ENCODE measurements at places on chromosomes 6 and 20. TPM values are rescaled to one million over a fixed set of nuclear protein-coding genes. Genes with fewer than 3 reads are reported as not detected.

Gene NKX2-2
- total RNA-seq = not detected

DNA sequence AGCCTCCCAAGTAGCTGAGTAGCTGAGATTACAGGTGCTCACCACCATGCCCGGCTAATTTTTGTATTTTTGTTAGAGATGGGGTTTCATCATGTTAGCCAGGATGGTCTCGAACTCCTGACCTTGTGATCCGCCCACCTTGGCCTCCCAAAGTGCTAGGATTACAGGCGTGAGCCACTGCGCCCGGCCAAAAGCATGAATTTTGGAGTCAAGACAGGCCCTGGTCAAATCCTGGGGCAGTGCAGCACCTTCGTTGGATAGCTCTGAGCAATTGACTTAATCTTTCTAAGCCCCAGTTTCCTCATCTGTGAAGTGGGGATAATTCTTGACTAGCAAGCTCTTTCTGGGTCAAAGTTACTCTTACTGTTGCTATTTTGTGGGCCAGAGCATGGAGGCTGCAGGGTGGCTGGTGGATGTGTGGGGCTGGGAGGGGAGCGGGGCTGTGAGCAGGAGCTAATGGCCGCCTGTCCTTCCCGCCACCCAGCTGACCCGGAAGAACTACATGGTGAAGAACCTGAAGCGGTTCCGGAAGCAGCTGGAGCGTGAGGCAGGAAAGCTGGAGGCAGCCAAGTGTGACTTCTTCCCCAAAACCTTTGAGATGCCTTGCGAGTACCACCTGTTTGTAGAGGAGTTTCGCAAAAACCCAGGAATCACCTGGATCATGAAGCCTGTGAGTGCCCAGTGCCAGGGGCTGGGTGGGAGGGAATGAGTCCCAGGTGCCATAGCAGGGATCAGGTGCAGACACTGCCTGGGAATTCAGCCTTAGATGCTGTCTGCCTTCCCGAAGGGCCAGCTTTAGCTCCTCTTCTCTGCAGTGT, 39.0 kb downstream of the TTLL9 start:
- no peak for DNase-seq

DNA sequence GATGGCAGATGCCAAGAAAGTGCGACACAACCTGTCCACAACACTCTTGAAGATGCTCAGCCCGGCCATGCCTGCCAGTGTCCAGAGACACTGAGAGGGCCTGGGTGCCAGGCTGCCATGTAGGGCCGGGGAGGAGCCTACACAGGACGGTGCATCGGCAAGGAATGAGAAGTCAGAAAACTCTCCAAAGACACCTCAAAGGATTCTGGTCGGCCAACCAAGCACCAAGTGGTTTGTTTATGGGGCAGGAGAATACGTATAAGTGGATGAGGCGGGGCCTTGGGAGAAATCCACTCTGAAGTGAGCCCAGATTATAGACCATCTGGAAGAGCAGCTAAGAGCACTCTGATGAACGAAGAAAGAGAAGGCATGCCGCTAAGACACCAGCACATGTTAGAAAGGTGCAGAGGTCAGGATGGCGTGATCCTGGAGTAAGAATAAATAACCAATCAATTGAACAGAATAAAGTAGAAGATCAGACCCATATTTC, 120.7 kb upstream of the FOXQ1 start:
- DNase-seq = no peak

DNA sequence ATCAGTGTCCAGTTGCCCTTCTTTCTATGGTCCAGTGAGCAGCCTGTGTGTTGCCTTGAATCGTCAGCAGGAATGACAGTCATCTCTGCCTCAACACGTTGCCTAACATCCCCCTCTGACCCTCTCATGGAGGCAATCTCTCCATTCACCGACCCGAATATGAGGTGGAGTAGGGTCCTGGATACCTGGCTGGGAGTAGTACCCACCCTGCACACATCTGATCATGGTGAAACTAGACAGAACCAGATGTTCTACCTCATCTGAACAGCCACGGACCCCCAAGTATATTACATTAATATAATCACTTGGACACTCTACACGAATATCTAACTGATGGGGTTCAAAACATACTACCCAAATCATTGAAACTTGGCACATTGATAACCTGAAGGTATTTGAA, 77.0 kb upstream of the COL21A1 start:
- DNase-seq = no peak

Gene ERGIC3
- total RNA-seq = 256 TPM

GRCh38 chr6:129901910-129902309, 40.8 kb upstream of the TMEM244 start:
- DNase-seq = no peak

DNA sequence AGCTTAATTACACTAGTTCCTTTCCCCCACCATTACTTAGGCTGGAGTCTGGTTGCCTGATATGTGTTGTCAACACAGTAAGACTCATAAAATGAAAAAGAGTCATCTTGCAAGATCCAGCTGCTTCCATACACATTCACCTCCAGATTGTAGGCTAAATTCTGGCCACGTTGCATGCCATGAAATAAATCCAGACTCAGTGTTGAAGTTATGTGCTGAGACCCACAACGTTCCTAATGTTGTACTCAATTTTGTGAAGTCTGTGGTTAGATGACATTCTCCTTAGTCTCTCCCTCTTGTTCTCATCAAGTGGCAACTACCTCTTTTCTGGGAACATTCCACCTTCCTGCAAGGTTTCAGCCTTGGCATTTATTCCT, 212.3 kb downstream of the LMBRD1 start:
- no peak for DNase-seq

DNA sequence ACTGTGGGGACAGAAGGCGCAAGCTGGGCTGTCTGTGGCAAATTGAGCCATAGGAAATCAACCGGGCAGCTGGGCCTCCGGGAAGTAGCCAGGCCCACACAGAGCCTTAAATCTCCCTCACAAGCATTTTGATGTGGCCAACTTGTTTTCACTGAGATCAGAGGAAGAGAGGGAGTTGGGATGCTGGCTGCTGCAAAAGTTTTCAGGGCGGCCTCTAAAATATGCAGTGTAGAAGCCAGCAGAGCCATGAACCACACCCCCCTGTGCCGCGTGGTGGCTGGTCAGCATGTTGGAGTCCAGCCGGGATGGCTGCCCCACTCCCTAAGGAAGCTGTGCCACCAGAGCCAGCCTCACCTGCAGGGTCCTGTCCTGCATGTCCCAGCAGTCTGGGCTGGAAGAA, 167.4 kb downstream of the CDC5L start:
- DNase-seq = no peak

GRCh38 chr20:21701171-21701876, 4.1 kb upstream of the PAX1 start:
- no peak for DNase-seq

DNA sequence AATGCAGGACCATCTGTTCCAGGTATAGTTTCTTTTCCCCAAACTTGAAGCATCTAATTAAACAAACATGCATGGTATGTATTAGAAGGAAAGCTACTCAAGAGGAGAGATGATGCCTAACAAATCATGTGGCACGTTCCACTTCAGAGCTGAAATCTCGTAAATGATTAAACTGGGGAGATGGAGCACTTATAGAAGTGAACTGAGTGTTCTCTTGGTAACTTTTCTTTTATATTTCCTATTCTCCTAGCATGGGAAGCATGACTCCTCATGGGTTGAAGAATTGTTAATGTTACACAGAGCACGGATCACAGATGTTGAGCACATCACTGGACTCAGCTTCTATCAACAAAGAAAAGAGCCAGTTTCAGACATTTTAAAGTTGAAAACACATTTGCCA, 61.1 kb downstream of the CCN2 start:
- no peak for DNase-seq

- no peak for DNase-seq
Measured at GRCh38 chr6:72286911-72287311, 335.0 kb upstream of the KCNQ5 start.

DNA sequence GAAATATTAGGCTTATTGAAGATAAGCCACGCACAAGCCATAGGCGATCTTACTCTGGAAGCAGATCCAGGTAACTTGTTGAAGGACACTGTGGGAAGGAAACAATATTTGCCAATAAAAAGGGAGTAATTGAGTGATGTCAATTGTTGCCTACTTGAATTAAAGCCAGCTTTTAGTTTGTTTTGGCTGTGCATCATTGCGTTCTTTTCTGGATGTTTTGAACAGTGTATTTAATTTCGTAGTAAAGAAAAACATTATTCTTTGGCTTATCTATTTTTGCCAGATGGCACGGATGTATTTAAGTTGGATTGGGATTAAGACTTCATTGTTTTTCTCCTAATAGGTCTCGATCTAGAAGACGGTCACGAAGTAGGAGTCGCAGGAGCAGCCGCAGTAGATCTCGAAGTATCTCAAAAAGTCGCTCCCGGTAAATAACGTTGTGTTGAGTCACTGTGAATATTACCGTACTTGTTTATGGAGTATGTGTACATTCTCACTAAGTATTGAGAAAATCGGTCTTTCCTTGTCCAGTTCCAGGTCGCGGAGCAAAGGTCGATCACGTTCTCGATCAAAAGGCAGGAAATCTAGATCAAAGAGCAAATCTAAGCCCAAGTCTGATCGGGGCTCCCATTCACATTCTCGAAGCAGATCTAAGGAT, 2.6 kb downstream of the SRSF6 start:
- no peak for DNase-seq

Gene NOX3
- total RNA-seq = not detected

DNA sequence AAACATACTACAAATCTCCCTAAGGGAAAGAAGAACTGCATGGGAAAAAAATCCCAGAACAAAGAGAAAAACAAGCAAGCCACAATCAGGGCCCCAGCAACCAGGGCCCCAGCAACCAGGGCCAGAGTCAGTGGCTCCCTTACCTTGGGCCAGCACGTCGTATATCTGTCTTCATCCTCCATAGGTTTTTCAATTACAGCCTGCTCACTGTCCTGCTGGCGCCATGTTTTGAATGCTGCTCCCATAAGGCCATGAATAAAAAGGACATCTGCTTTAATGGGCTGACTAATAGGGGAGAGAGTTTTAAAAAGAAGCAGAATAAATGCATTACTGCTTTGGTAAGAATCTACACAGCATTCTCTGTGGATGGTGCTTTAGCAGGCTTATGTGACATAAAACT, 49.2 kb downstream of the SERAC1 start:
- DNase-seq = no peak

Gene UBD
- total RNA-seq = not detected

Gene DCBLD1
- 3.9 TPM for total RNA-seq

Gene NAPB
- total RNA-seq = 13.6 TPM

Gene C4A
- 147 TPM for total RNA-seq

DNA sequence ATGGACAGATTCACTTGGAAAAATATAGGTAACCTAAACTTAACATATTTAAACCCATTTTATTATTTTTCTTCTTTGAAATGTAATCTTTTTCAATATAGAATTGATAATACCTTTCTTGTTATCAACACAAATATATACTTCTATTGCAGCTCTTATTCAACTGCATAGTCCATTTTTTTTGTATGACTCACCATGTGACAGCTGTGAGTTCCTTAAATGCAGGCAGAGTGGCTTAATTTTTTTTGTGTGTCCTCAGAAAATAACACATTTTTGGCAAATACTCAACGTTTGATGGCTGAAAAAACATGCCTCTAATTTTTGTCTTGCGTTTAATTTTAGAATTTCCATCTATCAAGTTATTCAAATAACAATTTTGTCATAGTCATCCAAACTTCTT, 454.8 kb downstream of the PHF3 start:
- no peak for DNase-seq

DNA sequence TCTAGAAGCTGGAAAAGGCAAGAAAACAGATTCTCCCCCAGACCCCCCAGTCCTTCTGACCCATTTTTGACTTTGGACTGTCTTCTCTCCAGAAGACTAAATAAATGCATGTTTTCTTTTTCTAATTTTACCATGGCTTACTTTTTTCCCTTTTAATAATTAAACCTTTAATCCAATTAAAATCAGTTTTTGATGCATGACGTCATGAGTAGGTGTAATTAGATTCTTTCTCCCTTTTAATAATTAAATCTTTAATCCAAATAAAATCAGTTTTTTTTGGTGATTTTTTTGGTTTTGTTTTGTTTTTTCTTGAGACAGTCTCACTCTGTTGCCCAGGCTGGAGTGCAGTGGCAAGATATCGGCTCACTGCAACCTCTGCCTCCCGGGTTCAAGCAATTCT, 13.2 kb upstream of the NCOA5 start:
- no peak for DNase-seq

Gene OR2J3
- total RNA-seq = not detected

- DNase-seq = no peak
Measured at GRCh38 chr6:40036186-40036585, 101.9 kb upstream of the MOCS1 start.

DNA sequence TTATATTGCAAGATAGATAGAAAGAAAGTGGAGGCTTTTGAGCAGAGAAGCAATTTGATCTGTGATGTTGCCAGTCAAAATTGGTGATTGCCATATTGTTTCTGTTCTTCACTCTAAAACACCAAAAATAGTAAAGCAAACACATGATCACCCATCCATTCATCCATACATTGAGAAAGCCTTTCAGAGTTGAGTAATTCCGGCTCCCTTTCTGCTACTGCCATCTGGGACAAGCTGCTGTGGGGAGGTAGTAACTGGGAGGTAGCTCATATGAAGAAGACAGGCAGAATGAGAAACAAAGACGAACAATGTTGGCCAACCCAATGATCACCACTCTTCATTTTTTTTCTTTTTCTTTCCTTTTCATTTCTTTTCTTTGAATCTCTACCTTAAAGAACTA, 51.1 kb upstream of the HBS1L start:
- DNase-seq = no peak

- DNase-seq = no peak
Measured at GRCh38 chr20:59123011-59123677, 40.5 kb upstream of the ZNF831 start.

Gene PRDM13
- not detected for total RNA-seq

- DNase-seq = no peak
Measured at GRCh38 chr6:42443312-42444060, 8.2 kb downstream of the TRERF1 start.

DNA sequence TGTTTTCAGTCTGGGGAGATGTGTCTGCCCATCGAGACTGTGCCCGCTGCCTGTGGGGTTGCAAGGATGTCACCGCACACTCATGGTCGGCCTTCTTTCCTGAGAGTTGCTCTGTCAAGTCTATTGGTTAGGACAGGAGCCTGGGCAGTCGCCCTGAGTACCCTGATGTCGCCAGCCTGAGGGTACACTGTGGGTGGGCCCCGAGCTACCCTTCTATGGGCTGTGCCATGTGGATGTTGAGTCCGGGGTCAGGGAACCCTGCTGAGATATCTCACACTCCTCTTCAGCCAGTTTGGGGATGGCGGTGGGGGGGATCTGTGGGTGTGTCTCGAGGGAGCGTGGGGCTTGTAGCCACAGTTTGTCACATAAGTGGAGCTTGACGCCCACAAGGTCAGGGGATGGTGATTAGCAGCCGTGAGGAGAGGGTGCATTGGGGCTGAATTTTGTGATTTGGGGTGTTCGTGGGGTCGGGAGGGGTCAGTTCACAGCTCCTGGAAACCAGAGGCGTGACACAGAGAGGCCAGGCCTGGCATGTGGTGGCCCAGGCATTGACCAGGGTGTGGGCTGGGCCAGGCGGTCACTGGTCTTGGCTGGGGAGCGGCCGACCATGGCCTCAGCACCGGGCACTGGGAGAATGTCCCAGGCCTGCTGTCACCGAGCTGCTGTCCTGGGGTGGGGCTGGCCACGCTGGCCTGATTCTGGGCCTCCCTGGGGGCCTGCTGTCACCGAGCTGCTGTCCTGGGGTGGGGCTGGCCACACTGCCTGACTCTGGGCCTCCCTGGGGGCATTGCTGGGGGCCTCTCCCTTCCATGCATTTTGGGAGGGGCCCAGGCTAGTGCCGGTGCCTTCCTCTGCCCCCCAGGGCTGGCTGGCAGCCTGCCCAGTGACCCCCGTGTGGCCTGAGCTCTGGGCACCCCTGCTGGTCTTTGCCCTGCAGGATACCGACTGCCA, 1.6 kb upstream of the NPBWR2 start:
- no peak for DNase-seq

Gene TFAP2C
- 1.2 TPM for total RNA-seq
